HepG2 (cell line): ENCODE measurements at places on chromosomes 6 and 20. TPM values are rescaled to one million over a fixed set of nuclear protein-coding genes. Genes with fewer than 3 reads are reported as not detected.

Gene PRRT1
- 1.4 TPM in 2 replicates for polyA plus RNA-seq

Gene ECT2L
- 0.05 and 0.12 TPM in 2 replicates for polyA plus RNA-seq

Gene EFHC1
- 23.5 and 29.5 TPM in 2 replicates for polyA plus RNA-seq

Gene IL22RA2
- polyA plus RNA-seq = not detected in 2 replicates

Gene LRFN2
- polyA plus RNA-seq = not detected in 2 replicates

Gene EPPIN
- polyA plus RNA-seq = not detected in 2 replicates

Gene SCUBE3
- polyA plus RNA-seq = not detected in 2 replicates

Gene COL20A1
- 0.03 TPM in 1 of 2 replicates, not detected in the other for polyA plus RNA-seq

Gene DUSP15
- polyA plus RNA-seq = 0.17 and 0.46 TPM in 2 replicates

Gene CAP2
- 35.7 and 53.1 TPM in 2 replicates for polyA plus RNA-seq
